ENCODE measurements at places on chromosomes 7 and 10.

DNA sequence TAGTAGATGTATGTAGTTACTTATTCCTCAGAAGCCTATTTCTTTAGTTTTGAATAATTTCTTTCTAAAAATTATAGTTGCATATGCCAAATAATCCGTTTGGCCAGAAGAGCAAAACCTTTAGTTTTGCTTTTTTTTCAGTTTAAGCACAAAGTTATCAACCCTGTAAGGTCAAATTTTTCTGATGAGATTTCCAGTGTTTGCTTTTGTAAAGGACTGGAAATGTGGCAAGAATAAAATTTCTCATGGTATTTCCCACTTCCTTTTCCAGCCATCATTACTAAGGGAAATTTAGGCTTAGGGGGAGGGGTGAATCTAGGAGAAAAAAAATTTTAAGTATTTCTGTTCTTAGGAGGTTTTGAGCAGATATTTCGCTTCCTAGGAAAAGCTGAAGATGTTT is 7.6 kb downstream of the CALD1 start:
- no peak for DNase-seq

DNA sequence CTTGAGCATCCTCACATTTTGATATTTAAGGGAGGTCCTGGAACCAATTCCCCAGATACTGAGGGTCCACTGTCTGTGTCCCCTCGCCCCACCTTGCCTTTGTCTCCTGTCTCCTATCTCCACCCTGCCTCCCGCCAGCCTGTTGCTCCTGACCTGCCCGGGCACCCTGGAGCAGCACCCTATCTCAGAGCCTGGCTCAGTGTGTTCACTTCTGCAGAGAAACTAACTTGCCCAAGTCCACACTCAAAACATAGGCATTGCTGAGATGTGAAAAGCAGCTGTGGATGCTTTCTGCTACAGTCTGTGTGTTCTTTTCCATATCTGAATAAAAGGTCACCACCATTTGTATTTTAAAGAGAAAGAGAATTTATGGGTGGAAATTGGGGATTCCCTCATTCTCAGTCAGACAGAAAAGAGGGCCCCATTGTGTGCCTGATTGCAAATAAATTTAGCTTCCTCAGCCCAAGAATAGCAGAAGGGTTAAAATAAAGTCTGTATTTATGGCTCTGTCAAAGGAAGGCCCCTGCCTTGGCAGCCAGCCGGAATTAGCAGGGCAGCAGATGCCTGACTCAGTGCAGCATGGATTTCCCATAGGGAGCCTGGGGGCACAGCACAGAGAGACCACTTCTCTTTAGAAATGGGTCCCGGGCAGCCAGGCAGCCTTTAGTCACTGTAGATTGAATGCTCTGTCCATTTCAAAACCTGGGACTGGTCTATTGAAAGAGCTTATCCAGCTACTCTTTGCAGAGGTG is 161.3 kb downstream of the EGFR start:
- DNase-seq: no peak

DNA sequence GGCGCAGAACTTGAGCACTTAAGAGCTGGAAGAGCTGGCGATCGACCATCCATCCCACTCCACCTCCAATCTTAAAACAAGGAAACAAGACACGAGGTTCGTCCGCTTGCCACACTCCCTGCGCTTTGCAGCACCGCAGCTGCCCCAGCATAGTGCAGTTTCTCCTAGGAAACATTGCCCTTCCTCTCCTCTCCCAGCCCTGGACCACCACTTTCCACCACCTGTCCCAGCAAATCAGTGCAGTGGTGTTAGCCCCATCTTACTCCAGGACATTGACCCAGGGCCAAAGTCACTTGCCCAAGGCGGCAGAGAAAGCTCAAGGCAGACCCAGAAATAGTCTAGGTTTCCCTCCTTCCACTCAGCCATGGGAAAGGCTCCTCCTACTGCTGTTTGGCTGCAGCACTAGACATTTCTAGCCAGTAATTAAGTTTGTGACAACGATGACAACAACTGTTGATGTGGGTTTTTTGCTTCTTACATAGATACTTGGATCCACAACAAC is 1.5 kb upstream of the PARD3 start:
- no peak for DNase-seq

GRCh38 chr10:89215511-89215910 is 8.4 kb upstream of the CH25H start:
- DNase-seq: no peak

DNA sequence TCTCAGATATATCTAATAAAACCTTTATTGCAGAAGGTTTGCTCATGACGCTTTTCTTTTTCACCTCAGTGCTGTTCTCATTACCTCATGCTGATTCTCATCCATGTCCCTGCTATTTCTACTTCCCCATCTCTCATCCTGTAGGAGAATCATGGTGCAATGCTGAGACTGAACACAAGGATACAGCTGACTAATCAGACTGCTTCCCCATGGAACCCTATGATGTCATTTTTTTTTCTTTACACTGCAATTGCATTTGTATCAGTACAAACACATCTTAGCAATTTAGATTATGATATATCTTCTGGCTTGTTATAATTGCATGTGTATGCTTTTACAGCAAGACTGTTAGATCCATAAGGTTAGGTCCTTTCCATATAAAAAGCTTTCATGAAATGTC is 93.7 kb downstream of the SEMA3A start:
- DNase-seq: no peak

GRCh38 chr7:44391171-44391570 is 65.8 kb upstream of the CAMK2B start:
- DNase-seq: no peak

DNA sequence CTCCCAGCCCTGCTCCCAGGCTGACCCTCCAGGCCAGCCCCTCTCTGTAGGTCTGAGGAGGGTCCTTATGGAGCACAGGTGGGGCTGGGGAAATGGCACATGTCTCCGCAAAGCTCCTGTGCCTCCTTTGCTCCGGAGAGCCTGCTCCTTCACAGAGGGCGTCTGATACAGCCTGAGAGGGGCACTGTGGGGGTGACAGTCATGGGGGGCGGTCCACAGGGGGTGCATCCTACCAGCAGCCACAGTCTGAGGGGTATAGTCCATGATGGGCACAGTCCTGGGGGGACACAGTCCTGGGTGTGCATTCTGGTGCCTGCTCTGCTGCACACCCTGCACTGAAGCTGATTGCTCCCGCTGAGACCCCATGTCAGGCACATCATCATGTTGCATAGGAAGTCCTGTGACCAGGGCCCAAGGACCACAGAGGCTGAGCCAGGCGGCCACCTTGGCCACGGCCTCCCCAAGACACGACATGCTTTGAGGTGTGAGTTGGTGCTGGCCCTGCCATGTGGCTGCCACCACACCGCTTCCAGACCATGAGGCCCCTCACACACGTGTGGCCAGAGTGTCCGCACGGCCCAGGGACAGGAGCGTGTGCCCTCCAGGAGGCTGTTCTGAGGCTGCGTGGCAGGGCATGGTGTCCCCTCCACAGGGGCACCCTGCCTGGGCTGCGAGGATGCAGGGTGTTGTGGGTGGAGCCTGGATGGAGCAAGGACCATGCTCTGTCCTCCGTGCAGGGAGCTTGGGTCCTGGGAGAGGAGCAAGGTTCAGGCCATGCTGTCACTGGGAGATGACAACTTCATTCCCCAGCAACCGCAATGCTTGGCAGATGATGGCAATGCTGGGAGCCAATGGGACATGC is 59.2 kb downstream of the PWWP2B start:
- no peak for DNase-seq

DNA sequence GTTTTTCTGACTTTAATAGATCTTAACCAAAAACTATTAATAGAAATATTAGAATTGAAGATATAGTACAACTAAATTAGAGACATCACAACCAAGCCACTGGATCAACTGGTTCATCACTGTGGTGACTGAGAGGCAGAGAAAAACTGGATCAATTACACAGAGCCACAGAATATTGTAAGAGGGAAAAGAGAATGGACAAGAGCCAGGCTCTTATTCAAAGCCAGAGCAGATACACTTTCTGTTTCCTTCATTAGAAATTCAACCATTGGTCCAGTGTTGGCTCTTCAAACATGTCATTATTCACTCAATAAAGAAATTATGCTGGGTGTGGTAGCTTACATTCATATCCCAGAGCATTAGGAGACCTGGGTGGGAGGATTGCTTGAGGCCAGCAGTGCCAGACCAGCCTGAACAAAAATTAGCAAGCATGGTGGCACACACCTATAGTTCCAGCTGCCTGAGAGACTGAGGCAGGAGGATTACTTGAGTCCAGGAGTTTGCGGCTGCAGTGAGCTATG is 295.1 kb downstream of the NEBL start:
- DNase-seq: no peak

- no peak for DNase-seq
Observed at GRCh38 chr7:1080252-1080920, 7.5 kb upstream of the GPER1 start.

DNA sequence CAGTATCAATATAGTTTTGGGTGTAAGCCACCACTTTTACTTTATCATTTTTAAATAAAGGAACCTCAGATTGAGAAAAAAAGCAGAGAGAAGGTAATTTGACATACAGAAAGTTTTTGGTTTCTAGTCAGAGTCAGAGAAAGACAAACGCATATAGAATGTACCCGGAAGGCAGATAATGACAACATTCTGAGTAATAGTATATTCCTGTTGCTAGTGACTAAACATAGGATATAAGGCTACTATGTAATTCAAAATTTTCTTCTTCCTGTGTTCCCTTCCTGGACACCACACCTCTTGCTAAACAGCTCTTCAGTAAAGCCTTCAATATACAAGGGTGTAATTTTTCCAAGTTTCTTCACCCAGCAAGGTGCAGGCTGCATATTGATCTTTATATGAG is 597.6 kb downstream of the PCDH15 start:
- DNase-seq: no peak

GRCh38 chr10:57468894-57469432 is 798.7 kb downstream of the IPMK start:
- DNase-seq: no peak

- DNase-seq: no peak
Observed at GRCh38 chr10:103038570-103038969, 120.5 kb downstream of the CNNM2 start.

Measured in stimulated activated CD8-positive, alpha-beta memory T cell treated with anti-CD3 and anti-CD28 coated beads, Interleukin-2, amount 100 ng/mL, for 1 hour (primary cell).